ENCODE measurements at places on chromosomes 6 and 20.

DNA sequence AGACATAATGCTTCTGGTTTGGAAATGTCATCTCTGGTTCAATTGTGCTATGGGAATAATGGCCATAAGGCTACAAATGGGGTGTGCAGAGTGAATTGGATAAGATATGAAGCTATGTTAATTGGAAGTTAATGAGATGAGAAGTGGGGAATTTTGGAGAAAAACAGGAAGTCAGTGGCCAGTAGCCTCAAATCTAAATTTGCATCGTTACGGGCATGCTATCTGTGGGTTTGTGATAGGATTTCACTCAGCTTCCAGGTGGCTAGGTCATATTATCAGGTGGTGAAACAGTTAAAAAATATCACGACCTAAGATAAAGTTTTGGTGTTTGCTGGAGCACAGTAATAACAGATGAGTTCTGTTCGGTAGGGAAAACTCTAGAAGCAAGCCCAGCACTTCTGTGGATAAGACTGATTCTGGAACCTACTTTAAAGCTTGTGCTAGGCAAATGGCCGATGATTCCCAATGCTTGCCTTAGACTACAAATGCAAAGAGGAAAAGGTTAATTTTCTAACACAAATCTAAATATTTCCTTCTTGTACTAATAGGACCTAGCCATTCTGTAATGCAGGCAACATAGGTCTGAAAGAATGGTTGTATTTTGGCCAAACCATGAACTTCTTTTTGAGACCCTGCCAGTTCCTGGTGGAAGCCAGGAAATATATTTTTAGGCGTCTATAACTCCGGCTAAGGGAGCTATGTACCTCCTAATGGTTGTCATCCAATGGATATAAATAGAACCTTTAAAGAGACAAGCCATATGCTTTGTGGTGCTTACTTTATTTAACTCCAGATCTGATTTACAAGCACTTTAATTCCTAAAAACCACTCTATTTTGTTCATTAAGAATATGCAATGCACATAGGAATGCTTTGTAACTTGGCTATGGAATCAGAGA, 111.0 kb downstream of the PLCB1 start:
- DNase-seq: no peak

GRCh38 chr6:93407186-93407585, 12.2 kb downstream of the EPHA7 start:
- DNase-seq: no peak

- DNase-seq: no peak
These were observed 291.0 kb downstream of the ZFAND3 start for GRCh38 chr6:38110481-38110971.

DNA sequence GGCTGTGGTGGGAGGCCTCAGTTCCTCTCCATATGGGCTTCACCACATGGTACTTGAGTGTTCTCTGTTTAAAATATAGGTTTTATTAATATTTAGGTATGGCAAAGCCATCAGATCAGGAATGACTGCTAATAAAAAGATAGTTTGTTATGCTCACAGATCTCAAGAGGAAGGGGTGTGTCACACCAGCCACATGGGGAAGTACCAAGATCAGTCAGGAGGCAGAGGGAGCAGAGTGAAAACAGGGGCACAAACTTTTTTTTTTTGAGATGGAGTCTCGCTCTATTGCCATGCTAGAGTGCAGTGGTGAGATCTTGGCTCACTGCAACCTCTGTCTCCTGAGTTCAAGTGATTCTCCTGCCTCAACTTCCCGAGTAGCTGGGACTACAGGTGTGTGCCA, 92.1 kb upstream of the GCM1 start:
- DNase-seq: no peak

GRCh38 chr6:17584241-17584803, 15.8 kb upstream of the FAM8A1 start:
- DNase-seq: no peak

DNA sequence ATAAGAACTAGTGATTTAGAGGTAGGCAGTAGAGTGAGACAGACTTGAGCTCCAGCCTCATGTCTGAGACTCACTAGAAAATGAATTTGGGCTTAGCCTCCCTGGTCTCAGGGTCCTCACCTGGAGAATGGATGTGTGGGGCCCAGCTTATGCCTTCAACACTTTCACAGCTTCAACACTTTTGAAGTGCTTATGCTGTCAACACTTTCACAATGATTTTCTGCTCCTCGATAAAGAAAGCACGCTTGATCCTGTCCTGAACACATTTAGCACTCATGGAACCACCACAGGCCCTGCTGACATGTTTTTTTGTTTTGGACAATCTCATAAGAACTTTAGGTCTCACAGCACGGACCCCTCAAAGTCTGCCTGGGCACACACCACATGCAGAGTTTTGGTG, 229.3 kb downstream of the PACRG start:
- DNase-seq: no peak

DNA sequence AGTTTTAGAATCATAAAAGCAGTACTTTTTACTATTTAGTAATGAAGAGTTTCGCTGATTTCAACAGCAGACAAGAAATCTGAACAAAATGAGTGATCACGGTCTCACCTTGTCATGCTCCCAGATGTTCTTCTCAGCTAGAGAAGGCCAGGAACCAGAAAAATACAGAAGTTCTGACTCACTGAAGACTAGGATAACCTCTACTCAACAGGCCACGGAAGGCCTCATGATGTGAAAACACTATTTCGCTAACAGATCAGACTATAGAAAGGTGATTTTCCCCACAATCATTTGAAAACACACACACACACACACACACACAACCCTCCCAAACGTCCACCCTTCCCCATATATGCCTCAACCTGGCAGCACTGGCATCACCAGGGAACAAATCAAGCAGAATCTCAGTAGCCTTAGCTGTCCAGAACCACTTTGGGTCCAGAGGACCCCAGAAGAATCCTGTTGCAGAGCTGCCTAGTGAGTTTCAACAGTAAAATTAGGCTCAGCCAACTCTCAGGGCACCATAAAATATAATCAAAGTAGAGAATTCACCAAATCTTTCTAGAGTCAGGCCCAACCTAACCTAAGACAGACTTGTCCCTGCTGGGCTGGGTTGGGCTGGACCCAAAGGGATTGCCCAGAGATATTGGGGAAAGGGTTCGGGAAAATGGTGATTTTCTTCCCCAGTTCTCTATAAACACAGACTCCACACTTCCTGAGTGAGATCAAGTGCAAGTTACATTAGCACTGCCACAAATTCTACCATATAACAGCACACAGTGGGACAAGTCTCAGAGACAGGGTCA, 7.9 kb downstream of the EXOC2 start:
- no peak for DNase-seq

GRCh38 chr6:43790031-43790430, 20.0 kb downstream of the VEGFA start:
- DNase-seq: no peak

DNA sequence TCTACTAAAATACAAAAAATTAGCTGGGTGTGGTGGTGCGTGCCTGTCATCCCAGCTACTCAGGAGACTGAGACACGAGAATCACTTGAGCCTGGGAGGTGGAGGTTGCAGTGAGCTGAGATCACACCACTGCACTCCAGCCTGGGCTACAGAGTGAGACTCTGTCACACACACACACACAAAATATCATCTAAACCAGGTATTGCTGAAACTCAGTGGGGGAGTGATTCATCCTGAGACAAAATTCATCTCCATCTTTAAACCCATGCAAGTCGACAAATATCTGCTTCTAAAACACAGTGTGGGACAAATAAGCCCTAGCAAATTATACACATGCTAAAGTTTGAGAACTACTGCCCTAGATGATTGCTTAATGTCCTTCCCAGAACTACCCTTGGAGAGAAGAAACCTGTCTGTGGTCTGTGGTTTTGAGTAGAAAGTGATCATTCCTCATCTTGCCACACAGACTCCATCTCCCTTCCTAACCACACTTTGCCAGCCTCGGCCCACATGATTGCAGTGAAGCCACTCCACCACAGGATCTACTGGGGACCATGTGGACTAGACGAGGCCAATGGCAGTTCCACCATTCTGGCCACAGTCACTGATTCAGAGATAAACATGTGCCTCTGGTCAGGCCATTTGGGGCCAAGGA, 130.3 kb downstream of the OPRM1 start:
- no peak for DNase-seq

DNA sequence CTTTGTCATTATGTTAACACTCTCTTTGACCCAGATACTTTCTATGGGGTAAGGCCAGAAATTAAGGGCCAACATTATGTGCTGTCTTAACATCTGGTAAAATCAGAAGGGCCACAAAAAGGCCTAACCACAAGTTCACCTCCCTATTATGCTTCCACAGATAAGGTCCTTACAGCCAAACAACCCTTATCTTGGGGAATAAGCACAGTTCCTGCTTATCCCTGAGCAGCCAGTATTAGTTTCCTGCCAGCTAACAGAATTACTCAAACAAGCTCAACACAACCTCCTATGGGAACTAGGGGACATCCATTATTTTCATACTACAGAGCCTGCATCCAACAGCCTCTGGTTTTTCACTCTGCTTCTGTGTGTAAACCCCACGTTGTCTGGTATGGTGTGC, 724.8 kb downstream of the HACE1 start:
- no peak for DNase-seq

DNA sequence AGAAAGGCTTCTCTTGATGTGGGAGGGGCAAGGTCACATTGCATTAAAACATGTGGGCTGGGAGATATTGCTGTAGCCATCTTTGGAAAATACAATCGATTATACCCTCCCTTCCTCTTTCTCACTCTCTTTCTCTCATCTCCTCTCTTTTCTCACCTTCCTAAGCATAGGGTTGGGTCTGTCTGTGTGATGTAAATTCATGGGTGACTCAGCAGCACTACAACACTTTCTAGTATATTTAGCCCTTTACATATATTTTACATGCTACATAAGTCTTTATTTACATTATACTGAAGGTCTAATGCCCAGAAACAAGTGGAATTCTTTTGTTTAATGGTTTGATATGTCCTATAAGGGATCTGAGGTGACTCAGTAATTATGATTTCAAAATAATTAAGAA, 634.8 kb upstream of the FLRT3 start:
- no peak for DNase-seq

GRCh38 chr6:147135211-147135681, 69.0 kb upstream of the STXBP5 start:
- DNase-seq: no peak

DNA sequence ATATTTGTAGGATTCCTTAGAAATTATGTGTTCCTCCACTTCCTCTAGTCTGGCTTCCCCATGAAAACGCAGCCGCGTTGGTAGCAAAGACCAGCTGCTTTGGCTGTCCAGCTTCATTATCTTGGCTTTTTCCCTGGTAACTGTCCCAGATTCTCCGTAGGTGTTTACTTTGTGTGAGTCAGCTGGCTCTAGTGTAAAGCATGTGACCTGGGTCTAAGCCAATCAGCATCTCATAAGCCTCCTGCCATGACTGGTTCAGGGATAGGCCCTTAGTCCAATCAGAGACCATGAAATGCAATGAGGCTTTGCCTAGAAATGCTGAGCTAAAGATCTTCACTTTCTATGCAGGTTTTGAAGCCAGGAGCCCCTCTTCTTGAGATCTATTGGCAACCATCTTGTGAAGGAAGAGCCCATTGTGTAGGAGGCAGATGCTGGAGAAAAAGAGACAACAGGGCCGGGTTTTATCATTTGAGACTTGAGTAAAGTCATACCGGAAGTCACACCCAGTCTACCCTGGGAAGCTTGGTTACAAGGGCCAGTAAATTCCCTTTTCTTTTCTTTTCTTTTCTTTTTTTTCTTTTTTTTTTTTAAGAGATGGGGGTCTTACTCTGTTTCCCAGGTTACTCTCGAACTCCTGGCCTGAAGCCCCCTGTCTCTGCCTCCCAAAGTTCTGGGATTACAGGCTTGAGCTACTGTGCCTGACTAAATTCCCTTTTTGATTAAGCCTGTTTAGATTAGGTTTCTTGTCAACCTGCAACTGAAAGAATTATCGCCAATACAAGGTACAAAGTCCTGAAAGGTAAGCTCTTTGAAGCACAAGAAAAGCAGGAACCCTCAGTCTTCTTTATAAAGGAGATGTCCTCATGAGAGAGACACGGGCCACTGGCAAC, 256.5 kb upstream of the RREB1 start:
- DNase-seq: no peak

DNA sequence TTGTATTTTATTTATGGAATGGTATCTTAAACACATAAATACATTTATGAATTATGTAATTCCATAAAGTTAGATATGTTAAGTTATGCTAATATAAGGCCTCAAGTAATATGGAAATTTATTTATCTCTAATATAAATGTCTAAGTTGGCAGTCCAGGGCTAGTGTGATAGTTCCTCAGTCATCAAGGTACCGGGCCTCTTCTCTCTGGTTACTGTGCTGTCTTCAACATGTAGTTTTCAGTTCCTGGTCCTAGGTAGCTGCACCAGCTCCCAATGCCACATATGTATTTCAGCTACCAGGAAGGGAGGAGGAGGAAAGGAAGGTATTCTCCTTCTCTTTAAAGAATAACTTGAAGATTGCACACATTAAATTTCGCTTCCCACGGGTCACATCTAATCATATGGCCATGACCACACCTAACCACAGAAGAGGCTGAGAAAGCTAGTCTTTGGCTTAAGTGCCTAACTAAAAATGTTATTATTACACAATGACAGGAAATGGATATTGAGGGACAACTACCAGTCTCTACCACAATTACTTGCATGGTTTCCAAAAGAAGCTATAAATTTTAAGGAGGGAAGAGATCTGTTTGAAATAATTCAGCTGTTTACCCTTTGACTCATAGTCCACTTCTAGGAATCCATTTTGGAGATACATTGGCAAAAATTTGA, 68.6 kb downstream of the BCKDHB start:
- no peak for DNase-seq

GRCh38 chr6:9482030-9482738, 932.7 kb downstream of the TFAP2A start:
- no peak for DNase-seq

- DNase-seq: no peak
These were observed 93.1 kb downstream of the BMP5 start for GRCh38 chr6:55782275-55782674.

- DNase-seq: no peak
These were observed 328.2 kb upstream of the JAG1 start for GRCh38 chr20:11001764-11002540.

- no peak for DNase-seq
These were observed 81.0 kb downstream of the TFAP2C start for GRCh38 chr20:56710125-56710524.

DNA sequence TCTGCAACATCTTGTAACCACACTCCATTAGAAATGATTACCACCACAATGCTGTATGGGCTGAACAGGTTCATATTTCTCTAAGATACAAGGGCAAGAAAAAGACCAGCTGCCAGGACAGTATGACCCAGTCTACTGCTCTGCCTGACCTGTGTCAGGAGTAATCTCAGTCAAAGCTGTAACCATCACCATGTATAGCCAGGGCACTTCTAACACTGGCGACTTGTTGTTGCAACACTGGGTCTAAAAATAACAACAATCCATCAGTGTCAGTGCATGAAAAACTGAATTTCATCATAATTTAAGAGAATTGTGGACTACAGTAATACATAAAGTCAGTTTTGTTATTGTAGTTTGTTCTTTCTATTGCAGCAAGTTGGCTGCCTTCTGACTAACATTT, 738.6 kb upstream of the ADGRB3 start:
- no peak for DNase-seq

DNA sequence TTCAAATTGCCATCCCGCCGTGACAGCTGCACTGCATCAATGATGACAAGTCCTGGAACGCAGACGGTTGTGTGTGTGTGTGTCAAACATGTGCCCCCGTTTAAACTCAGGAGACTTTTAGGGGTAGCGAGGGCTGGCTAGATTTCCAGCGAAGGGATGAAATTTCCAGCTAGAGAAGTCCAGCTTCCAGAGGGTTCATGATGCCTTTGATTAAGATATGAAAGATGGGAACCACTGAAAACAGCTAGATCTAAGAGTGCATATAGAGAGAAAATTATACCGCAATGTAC, 644 bp downstream of the KIZ start:
- DNase-seq: no peak

GRCh38 chr6:35583893-35584688, 71.4 kb upstream of the TULP1 start:
- peak; percentile 78 for DNase-seq
